ENCODE measurements at places on chromosomes 1 and 21.
A peak's percentile ranks its signal among the peaks of the same experiment; 100 is the strongest.

- DNase-seq: no peak
Measured at GRCh38 chr1:160494620-160495019, 28.4 kb downstream of the SLAMF6 start.

DNA sequence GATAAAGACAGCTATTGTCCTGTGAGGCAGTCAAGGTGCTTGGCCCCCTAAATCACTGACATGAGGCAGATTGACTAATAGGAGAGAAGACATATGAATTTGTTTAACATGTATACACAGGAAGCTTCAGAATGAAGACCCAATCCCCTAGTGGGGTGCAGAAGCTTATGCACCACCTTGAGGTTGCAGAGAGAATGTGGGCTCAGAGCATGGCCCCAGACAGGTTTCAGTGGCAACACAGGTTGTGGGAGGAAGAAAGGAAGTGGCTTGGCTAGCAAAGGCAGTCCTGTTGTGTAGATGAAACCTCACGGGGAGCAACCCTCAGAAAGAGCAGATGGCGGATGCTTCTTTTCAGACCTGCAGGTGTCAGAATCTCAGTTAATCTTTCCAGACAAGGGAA is 37.0 kb upstream of the PARP1 start:
- DNase-seq: peak; percentile 46

- no peak for DNase-seq
Measured at GRCh38 chr1:246815693-246816270, 91.6 kb downstream of the SCCPDH start.

GRCh38 chr1:108829498-108829916 is 27.4 kb downstream of the AKNAD1 start:
- no peak for DNase-seq

DNA sequence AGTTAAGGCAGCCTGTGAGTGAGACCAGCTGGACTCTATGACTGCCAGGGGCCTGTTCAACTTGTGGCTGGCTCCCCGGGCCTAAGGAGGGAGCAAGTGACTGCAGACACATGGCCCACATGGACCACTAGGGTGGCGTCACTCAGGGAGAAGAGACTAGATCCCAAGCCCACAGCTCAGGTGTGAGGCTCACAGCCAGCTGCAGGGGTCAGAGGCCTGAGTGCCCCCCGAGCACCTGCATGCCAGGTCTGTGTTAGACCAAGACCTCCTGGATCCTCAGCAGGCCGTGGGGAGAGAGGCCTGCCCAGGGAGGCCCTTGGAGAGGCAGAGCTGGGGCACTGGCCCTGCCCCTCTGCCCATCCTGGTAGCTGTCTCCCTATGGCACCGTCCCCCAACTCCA is 142.4 kb upstream of the RUNX3 start:
- DNase-seq: no peak

GRCh38 chr1:92016720-92017316 is 13.0 kb upstream of the EPHX4 start:
- no peak for DNase-seq

DNA sequence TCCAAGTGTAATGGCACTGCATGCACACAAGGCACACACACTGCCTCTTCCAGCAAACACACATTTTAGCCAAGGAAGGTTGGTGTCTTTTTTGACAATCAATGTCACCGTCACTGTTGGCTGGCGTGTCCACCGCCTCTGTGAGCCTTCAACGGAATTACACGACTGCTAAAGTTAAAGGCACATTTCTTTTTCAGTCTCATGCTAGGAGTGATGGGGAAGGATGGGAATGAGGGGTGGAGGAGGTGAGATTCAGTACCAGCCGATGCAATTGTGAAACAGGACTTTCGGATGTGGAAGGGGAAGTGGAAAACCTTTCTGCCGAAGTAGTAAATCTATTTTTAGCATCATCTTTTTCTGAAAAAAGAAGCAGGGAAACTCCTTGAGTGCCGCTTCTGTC is 1.4 kb downstream of the ELAVL4 start:
- no peak for DNase-seq

- DNase-seq: no peak
Measured at GRCh38 chr21:38771536-38771935, 34.2 kb upstream of the ETS2 start.

GRCh38 chr1:94553323-94553730 is 11.8 kb upstream of the F3 start:
- DNase-seq: no peak

- peak; percentile 87 for DNase-seq
Measured at GRCh38 chr1:155000726-155001424, 1.7 kb upstream of the ZBTB7B start.

- no peak for DNase-seq
Measured at GRCh38 chr1:225119307-225119706, 189.8 kb downstream of the DNAH14 start.

DNA sequence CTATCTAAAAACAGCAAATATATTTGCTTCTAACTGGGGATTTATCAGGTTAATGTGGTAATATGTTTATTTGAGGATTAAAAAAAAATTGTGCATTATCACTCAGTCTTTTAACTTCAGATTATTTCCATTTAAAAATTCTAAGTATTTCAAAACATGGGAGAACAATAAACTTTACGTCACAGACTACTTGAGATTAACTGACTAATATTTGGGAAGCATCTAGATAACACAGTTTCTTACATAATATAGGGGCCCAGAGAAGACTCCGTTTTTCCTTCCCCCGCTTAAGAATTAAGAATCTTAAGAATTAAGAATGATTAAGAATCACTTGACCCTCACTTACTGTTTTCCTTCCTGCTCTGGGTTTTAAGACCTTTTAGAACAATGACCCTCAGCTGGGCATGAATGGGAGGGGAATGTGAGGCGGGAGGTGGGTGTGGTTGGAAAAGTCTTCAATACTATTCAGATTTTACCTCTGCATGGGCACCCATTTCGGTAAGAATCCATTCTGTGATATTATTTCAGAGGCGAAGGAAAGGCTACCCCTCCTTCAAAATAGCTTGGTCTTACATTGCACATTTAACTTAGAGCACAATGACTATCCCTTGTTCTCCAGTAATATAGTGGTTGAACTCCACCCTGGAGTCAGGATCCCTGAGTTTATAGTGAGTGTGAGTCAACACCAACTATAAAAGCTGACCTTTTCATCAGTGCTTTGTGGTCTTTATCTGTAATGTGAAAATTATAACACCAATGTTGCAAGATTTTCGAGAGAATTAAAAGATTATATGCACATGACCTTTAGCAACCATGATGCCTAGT is 821.3 kb downstream of the USP25 start:
- DNase-seq: no peak

- no peak for DNase-seq
Measured at GRCh38 chr1:38644092-38644491, 215.5 kb downstream of the RRAGC start.

- no peak for DNase-seq
Measured at GRCh38 chr1:72763481-72763880, 481.1 kb upstream of the NEGR1 start.

- DNase-seq: no peak
Measured at GRCh38 chr1:94698356-94698755, 121.8 kb upstream of the SLC44A3 start.

DNA sequence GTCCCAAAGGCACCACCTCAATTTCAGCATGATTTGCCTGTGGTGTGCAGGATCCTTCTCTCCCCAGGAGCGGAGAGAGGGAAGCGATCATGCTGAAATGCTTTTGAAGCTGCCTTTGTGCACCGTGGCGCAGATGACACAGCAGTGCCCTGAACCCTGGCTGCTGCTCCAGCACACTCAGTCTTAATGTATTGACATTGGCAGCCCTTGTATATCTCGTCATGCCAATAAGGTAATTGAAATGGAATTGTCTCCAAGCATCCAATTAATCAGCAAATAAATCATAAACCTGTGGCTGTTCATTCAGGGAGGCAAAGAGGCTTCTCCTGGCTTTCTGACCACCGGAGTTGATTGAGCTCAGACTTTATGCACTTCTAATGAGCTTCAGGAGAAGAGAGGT is 139.8 kb downstream of the KAZN start:
- DNase-seq: no peak

GRCh38 chr1:12486401-12487005 is 131.5 kb downstream of the DHRS3 start:
- no peak for DNase-seq

GRCh38 chr1:115307661-115308060 is 30.4 kb downstream of the NGF start:
- no peak for DNase-seq

DNA sequence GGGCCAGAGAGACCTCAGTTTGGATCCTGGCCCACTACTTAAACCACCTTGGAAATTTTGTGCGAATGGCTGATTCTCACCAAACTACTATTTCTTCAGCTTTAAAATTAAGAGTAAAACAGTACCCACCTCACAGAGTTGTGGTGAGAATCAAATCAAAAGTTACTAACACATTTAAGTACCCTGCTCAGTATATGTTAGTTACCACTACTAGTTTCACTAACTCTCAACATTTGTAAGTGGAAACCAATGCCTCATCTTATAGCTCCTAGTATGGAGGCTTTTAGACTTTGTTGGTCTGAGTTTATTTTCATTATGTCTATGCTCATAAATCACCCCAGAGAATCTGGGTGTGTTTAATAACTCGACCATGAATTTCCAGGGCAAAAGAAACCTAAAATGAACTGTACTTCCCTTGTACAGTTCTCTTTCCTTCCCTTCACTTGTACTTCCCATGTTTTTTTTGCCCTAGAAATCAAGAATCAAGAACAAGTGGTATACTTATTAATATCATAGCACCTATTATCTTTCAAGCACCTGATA is 11.6 kb upstream of the SERBP1 start:
- no peak for DNase-seq

DNA sequence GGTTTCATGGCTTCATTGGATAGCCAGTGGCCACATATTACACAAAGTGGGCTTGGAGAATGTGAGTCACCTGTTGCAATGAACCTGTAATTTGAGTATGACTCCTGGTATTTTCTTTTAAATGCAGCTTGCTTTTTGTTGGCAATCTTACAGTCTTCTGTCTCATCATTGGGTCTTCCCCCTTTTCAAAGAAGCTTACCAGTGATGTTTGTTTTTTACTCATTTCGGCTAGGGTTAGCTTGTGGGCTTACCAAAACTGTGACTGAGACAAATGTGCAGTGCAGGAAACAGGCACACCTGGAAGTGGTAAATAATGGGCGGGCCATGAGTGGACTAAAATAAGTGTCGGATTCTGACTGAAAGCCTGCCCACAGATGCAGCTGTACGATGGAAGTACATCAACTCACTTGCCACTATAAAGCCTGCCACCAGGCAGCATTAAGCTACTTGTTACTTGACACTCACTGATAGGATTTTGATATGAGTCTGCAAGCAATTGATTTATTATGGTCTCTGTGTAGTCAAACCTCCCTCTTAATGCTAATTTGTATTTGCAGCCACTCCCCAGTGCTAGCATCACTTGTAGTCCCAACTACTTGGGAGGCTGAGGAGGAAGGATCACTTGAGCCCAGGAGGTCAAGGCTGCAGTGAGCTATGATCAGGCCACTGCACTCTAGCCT is 4.2 kb downstream of the HHAT start:
- DNase-seq: peak; percentile 76

GRCh38 chr1:50112193-50112592 is 3.5 kb downstream of the ELAVL4 start:
- DNase-seq: no peak

- no peak for DNase-seq
Measured at GRCh38 chr1:22452481-22452957, 868 bp downstream of the ZBTB40 start.

DNA sequence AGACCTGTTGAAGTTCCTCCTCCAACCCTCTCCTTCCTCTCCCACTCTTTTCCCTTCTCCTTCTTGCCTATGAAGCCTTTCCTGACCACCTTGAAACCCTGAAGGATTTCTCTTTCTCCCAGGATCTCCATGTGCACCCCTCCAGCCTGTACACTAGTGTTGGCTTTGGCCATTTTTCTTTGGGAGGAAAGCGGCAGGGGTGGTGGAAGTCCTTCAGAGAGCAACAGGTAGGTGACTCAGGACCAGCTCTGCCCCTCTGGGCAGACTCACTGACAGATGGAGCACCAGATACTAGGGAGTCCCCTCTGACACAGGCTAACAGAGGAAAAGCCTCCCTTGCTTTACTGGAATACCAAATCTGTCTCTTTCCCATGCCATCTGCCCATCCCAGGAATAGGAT is 4.6 kb downstream of the SLC26A9 start:
- no peak for DNase-seq

- DNase-seq: no peak
Measured at GRCh38 chr1:227411066-227411465, 92.8 kb upstream of the CDC42BPA start.

GRCh38 chr1:84689514-84690396 is 506 bp downstream of the SSX2IP start:
- DNase-seq: peak; percentile 32

GRCh38 chr1:190717055-190717454 is 239.4 kb upstream of the BRINP3 start:
- no peak for DNase-seq

DNA sequence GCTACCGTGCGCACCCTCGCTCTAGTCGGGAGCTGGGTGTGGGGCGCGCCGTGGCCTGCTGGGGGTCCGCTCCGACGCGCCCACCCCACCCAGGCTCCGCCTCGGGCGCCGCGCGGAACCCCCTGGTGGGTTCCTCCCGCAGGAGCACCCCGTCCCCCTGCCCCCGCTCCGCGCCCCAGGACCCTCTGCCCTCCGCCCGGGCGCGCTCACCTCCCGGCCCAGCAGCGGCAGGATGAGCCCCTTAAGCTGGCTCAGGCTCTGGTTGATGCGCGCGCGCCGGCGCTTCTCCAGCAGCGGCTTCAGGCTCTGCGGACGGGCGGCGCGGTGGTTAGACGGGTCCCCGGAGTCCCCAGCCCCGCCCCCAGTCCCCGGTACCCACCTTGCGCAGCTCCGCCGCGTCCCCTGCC is 319 bp downstream of the HES2 start:
- no peak for DNase-seq

- DNase-seq: no peak
Measured at GRCh38 chr1:16398371-16398953, 31.4 kb downstream of the SZRD1 start.

GRCh38 chr1:98404866-98405265 is 256.7 kb upstream of the SNX7 start:
- DNase-seq: no peak

- no peak for DNase-seq
Measured at GRCh38 chr1:27517301-27517700, 27.3 kb upstream of the WASF2 start.

GRCh38 chr1:73593364-73593763 is 604.6 kb downstream of the LRRIQ3 start:
- DNase-seq: no peak

GRCh38 chr1:26286064-26286416 is 6.2 kb downstream of the SH3BGRL3 start:
- DNase-seq: no peak

GRCh38 chr1:172897738-172898137 is 153.0 kb downstream of the TNFSF18 start:
- DNase-seq: no peak

DNA sequence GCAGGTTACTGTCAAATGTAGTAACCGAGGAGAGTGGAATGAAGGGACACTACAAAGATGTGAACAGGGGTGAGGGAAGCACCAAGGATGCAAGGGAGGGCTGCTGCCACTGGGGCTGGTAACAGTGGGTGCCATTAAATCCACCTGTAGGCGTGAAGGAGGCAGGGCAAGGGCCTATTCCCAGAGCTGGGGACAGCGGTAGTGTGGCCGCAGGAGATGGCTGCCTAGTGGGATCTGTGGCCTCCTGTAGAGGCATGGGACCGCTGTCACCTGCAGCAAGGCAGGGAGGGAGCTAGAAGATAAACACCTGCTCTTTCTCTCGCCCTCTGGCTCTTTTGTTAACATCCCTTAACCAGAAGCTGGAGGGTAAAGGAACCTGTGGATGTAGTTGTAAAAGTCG is 80.5 kb upstream of the CNIH3 start:
- no peak for DNase-seq

- DNase-seq: no peak
Measured at GRCh38 chr1:183030053-183030452, 6.8 kb downstream of the LAMC1 start.
